ENCODE measurements at places on chromosomes 7 and 10. TPM values are rescaled to one million over a fixed set of nuclear protein-coding genes. Genes with fewer than 3 reads are reported as not detected.

RASA4B gene
- total RNA-seq, result 22.1 TPM

LIPM gene
- not detected for total RNA-seq

PDK4 gene
- total RNA-seq, result 275 TPM

GJD4 gene
- total RNA-seq, result not detected

PRPS1L1 gene
- total RNA-seq, result not detected

GRCh38 chr10:49089557-49090188, 25.6 kb downstream of the VSTM4 start:
- no peak overlapping the region for H3K4me3 ChIP-seq
- no peak overlapping the region for H3K27ac ChIP-seq
- no peak for DNase-seq
- H3K27me3 ChIP-seq, result no peaks in the 10 kb centered on the region
- peaks cover under 1% of the 10 kb centered on the region for H3K36me3 ChIP-seq

GRCh38 chr7:37765872-37766525, 82.4 kb upstream of the NME8 start:
- no peaks in the 10 kb centered on the region for H3K36me3 ChIP-seq
- H3K27ac ChIP-seq, result no peak overlapping the region
- no peaks in the 10 kb centered on the region for H3K4me1 ChIP-seq
- no peaks in the 10 kb centered on the region for H3K27me3 ChIP-seq
- DNase-seq, result no peak

GRCh38 chr10:127090138-127090537, 106.3 kb downstream of the INSYN2A start:
- H3K4me3 ChIP-seq, result no peak overlapping the region
- no peak for DNase-seq
- peaks cover 29% of the 10 kb centered on the region for H3K36me3 ChIP-seq
- no peaks in the 10 kb centered on the region for H3K27me3 ChIP-seq
- no peaks in the 10 kb centered on the region for H3K4me1 ChIP-seq

GRCh38 chr10:23063973-23064812, 31.2 kb upstream of the MSRB2 start:
- H3K36me3 ChIP-seq, result no peaks in the 10 kb centered on the region
- no peak for DNase-seq
- no peaks in the 10 kb centered on the region for H3K27me3 ChIP-seq
- no peak overlapping the region for H3K4me3 ChIP-seq
- peaks cover 15% of the 10 kb centered on the region for H3K4me1 ChIP-seq

GRCh38 chr10:114073395-114074186, 29.9 kb downstream of the ADRB1 start:
- peaks cover 1% of the 10 kb centered on the region for H3K4me1 ChIP-seq
- H3K36me3 ChIP-seq, result no peaks in the 10 kb centered on the region
- no peaks in the 10 kb centered on the region for H3K27me3 ChIP-seq
- DNase-seq, result no peak
- no peak overlapping the region for H3K4me3 ChIP-seq
- H3K27ac ChIP-seq, result no peak overlapping the region

DNA sequence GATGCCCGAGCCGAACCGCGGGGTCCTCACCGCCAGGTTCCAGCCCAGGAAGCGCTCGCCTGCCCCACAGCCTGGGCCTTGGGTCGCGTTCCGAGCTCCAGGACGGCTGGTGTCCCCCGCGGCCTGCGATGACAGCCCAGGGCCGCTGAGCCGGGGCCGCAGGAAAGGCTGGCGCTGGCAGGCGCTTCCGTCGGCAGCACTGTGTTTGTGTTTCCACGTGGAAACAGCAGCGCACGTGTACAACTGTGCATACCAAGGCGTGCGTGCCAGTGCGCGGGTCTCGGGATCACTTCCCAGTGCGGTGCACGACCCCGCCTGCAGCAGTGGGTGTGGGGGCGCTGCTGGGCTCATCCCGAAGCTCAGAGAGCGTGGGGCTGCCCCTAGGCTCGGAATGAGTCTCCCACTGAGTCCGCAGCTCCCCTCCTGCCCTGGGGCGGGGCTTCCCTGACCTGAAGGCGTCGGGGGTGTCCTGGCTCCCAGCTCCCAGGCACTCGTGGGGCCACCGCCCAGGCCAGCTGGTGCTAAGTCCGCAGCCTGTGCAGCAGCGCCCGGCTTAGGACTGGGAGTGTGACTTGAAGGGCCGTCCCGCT, 17.2 kb downstream of the AP5Z1 start:
- peak overlapping the region; percentile 61 for H3K27ac ChIP-seq
- peaks cover 25% of the 10 kb centered on the region for H3K36me3 ChIP-seq
- H3K4me1 ChIP-seq, result peaks cover 25% of the 10 kb centered on the region
- no peak for DNase-seq

- no peaks in the 10 kb centered on the region for H3K36me3 ChIP-seq
- H3K27ac ChIP-seq, result no peak overlapping the region
- H3K27me3 ChIP-seq, result no peaks in the 10 kb centered on the region
- peaks cover 36% of the 10 kb centered on the region for H3K4me1 ChIP-seq
- DNase-seq, result no peak
Observed at GRCh38 chr7:6268023-6268900, 4.2 kb downstream of the CYTH3 start.

GRCh38 chr7:68846811-68847325, 751.4 kb upstream of the AUTS2 start:
- H3K36me3 ChIP-seq, result no peaks in the 10 kb centered on the region
- no peaks in the 10 kb centered on the region for H3K27me3 ChIP-seq
- no peak overlapping the region for H3K27ac ChIP-seq
- no peak for DNase-seq
- peaks cover 6% of the 10 kb centered on the region for H3K4me1 ChIP-seq
- H3K4me3 ChIP-seq, result no peak overlapping the region

DNA sequence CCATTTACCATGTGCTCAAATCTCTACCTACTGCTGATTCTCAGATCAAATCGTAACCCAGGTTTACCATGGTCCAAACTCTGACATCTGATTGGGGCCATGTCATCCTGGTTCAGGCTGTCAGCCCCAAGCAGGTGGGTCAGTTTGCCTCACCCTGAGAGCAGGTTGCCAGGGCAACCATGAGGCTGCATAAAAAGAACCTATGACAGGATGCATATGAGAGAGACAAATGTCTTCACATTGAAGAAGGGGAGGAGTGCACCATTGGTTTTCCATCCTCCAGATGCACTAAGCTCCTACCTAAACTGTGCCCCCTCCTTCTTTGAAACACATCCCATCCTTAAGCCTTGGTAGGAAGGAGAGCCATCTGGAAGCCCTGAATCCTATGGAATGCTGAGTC, 10.2 kb downstream of the PRSS1 start:
- no peak overlapping the region for H3K4me3 ChIP-seq
- H3K4me1 ChIP-seq, result no peaks in the 10 kb centered on the region
- H3K27ac ChIP-seq, result no peak overlapping the region
- no peaks in the 10 kb centered on the region for H3K36me3 ChIP-seq
- no peaks in the 10 kb centered on the region for H3K27me3 ChIP-seq
- DNase-seq, result no peak

- H3K36me3 ChIP-seq, result no peaks in the 10 kb centered on the region
- H3K27me3 ChIP-seq, result no peaks in the 10 kb centered on the region
- no peak overlapping the region for H3K4me3 ChIP-seq
- no peaks in the 10 kb centered on the region for H3K4me1 ChIP-seq
- no peak for DNase-seq
- no peak overlapping the region for H3K27ac ChIP-seq
Observed at GRCh38 chr10:26157734-26158133, 58.8 kb upstream of the GAD2 start.

- no peaks in the 10 kb centered on the region for H3K27me3 ChIP-seq
- H3K4me3 ChIP-seq, result no peak overlapping the region
- H3K4me1 ChIP-seq, result peaks cover 18% of the 10 kb centered on the region
- H3K36me3 ChIP-seq, result peaks cover 16% of the 10 kb centered on the region
Observed at GRCh38 chr10:7580520-7580919, 86.2 kb downstream of the ITIH5 start.

All from esophagus muscularis mucosa (tissue), 4 donors.